Hematopoietic multipotent progenitor cell treated with erythropoietin and hydrocortisone succinate and interleukin-3 and kit ligand, for 8 days (in vitro differentiated cells): ENCODE measurements at places on chromosomes 4 and X.
A peak's percentile ranks its signal among the peaks of the same experiment; 100 is the strongest.

DNA sequence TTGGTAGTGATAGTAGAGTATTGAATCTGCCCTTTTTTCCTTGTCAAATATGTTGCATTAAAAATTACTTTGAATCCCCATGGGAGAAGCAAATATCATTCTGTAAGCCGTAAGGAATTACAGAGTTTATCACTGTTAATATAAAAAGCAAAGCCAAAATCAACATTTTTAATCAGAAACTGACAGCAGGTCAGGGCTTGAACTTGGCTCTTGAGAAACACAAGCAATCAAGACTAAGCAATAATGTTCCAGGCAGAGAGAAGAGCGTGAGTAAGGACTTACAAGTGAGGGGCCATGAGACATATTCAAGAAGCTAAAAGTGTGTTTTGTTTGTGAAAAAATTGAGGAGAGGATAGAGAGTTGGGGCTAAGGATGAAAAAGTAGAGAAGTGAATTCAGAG is 68.2 kb downstream of the ARHGAP6 start:
- no peak for DNase-seq

- no peak for DNase-seq
These were observed 4.4 kb upstream of the AFM start for GRCh38 chr4:73477176-73477575.

DNA sequence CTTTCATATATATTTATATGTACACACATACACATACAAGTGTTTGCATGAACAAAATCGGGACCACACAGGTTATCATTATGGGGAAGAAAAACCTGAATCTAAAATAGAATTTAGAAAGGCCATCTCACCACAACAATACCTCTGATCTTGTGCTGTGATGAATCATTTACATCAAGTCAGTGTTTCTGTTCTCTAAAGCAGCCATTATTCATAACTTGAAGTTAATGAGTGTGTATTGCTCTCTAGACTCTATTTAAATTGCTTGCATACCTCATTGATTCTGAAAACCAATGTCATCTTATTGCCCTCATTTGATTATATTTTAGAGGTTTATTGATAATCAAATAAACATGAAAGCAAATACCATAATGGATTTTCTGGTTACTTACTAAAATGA is 71.6 kb downstream of the FAM114A1 start:
- DNase-seq, result no peak

DNA sequence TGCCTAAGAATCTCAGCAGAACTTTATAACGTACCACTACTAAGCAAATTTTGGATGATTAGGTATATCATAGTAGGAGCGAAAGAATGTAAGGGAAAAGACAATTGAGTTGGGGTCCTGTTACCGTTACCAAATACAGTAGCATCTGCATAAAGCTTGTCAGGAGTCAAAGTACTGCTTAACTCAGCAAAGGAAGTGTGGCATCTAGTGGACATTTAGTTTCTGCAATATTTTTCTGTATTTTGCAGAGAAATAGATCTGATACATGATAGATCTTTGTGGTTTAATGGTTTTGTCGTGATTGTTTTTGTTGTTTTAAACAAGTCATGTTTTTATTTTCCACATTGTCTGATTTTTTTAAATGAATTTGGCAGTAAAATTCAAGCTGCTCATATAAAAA is 81.0 kb upstream of the SMARCAD1 start:
- no peak for DNase-seq

DNA sequence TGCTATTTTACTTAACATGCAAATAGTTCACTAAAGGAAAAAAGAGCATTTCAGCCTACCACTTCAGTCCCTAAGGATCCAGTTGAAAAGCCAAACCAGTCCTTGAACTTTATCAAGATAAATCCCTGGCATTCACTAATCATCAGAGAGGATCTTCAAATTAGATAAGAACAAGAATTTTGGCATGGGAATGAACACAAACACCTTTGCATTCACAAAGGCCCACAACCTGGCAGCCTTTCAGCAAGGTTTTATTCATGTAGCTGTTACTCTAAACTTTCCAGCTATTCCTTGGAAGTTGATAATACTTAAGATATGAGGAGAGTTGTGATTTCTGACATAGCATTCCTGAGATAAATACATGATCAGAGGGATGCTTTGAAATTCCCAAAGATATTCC is 193.4 kb downstream of the LRBA start:
- DNase-seq, result no peak

DNA sequence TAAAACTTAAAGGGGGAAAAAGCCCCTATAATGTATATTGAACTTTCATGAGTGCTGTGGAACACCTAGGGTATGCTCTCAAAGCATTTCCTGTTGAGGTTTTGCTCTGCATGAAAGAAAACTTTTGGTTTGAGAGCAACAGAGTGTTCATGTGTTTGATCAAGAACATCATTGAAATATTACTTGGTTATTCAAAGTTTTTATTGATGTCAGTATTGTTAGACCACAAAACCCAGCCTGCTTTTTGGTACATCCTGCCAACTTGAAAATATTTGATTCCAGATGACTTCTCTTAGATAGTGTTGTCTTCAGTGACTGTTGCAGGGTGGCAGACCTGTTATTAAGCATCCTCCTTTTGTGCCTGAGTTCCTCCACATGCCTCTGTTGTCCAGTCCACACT is 68.0 kb downstream of the N4BP2 start:
- DNase-seq, result no peak

DNA sequence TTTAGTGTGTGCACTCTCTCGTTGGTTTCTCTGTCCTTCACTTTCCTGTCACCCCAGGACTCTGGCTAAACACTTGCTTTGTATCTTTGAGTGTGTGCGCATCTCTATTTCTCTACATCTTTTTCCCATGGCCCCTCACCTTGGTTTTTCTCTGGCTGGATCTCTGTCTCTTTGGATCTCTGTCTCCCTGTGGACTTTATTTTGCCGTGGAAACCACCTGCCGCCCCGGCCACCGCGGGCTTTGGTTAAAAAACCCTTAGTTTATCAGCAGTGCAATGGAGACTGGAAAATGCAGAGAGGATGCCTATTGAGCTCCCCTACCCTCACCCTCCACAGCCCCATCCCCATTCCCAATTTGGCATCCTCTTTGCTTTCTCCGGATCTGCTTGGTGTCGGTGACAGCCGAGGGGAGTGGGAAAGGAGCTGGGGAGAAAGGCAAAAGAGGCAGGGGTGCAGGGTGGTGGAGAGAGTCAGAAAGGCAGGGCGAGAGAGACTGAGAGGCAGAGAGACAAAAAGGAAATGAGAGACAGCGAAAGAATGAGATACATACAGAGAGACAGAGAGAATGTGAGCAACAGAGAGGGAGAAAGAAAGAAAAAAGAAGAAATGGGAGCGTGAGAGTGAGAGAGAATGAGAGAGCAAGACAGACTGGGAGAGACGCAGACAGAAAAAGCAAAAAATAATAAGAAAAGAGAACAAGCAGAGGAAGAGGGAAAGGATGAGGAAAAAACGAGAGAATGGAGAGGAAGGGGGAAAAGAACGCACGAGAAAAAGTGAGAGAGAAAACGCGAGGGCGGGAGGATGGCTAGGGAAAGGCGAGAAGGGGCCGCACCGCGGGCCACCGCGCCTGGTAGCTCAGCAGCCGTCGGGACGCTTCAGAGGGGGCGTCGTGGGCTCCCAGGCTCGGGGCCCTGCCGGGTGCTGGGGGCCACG is 688 bp downstream of the GPR101 start:
- no peak for DNase-seq

DNA sequence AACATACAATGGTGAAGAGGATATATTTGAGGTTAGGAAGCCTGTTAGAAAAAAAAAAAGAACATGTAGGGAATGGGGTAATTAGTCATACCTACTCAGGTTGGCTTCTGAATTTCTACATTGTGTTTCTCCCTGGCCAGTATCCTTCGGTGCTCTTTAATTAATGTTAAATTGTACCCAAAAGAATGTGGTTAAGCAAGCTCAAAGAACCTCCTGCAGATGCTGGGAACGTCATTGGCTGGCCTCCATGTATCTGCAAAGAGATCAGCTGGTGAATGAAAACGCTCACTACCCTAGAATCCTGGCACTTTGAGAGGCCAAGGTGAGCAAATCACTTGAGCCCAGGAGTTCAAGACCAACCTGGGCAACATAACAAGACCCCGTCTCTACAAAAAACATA is 942.3 kb upstream of the PRKX start:
- no peak for DNase-seq

GRCh38 chr4:81807386-81807785 is 335.7 kb upstream of the RASGEF1B start:
- no peak for DNase-seq

DNA sequence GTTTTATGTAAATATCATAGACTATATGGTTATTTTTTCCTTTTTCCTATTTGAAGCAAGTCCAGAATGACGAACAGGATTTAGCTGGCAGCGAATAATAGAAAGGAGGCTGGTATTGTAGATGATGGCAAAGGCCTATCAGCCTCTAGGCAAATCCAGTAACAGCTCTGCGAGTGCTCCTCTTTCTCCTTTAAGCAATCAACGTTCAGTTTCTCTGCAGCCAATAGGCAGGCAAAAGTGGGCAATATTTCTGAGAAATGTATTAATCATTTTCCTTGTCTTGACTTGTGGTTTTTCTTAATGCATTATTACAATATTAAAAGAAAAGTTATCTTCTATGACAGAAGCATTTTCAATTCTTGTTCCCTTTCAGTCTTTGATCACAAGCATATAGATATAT is 183.3 kb downstream of the SH3KBP1 start:
- DNase-seq, result peak; percentile 68

GRCh38 chr4:141645611-141646340 is 9.4 kb downstream of the IL15 start:
- no peak for DNase-seq

GRCh38 chr4:75916091-75916661 is 13.9 kb upstream of the PPEF2 start:
- DNase-seq, result peak; percentile 48

DNA sequence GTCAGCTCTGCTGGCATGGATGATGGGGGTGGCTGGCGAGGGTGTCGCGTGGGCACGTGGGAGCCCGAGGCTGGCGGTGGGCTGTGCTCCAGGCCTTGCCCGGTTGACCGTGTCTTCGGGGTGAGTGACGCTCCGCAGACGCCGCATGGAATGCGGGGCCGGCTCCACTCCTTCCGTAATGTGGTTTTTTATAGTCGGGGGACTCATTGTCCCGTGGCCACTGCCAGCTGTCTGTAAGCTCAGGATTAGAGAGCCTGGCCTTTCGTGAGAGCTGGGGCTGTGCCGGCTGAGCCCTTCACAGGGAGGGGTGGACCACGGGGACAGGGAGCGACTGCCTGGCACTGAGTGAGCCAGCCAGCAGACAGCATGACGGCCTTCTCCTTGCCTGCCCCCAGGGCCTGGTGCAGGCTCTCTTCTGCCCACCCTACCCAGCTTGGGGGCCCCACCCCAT is 20.4 kb downstream of the DOK7 start:
- no peak for DNase-seq

DNA sequence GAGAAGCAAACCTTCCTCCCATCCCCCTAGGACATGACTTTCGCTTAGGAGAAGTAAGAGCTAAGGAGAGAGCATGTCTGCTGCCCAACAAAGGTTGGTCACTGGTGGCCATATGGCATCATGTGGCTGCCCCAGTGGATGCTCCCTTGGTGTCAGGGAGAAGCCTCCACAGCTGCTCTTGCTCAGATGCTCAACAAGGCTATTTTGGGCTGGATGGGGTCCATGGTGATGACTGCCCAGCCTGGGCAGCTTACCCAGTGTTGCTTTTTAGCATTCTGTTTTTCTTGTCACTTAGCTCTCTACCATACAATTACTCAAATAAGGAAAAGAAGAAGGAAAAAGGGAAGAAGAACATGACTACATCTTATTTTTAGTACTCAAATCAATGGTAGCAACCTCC is 48.9 kb upstream of the PPARGC1A start:
- DNase-seq, result no peak

- no peak for DNase-seq
These were observed 456 bp downstream of the SNX12 start for GRCh38 chrX:71067712-71068043.

DNA sequence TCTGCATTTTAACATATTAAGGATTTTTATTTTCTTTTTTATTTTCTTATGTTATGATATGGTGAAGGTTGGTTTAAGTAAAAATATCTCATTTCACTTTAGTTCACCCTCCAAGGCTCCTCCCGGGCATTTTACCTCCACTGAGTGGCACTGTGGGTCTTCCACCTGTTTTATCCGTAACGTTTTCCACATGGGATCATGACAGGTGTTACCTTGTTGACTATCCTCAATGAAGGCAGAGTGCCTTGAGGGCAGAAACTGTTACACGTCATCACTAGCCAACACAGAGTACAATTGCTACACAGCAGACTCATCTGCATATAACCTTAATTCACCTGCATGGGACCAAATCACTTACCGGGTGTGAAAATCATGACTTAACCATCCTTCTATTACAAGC is 105.8 kb downstream of the GEMIN8 start:
- no peak for DNase-seq

GRCh38 chr4:42654631-42655268 is 2.2 kb downstream of the ATP8A1 start:
- DNase-seq, result peak; percentile 51

DNA sequence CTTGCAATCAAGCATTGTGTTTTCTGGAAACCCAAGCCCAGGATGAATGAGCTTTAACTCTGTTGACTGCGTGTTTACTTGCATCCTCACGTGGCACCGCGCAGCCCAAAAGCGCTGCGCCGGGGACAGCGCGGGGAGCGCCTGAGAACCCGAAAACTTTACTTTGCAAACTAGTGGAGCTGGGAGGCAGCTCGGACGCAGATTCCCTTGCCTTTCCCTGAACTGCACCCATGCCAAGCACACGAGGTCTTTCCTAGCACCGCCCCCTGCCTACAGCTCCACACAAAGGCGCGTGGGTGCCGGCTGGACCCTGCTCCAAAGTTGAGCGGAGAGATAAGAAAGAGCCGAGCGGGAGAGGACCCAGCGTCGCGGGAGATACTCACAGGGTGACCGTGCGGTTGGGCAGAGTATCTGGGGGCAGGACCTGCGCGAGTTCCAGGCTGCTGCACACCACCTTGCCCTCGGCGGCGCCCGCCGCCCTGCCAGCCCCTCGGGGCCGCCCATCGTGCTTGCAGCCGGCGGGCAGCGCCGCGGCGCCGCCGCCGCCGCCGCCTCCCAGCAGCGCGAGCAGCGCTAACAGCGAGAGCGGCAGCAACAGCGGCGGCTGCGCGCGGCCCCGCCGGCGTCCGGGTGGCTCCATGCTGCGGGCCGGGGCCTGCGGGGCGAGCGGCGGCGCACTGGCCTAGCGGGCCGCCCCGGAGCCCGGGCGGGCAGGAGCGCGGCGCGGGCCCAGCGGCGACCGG is 550 bp downstream of the ADGRA3 start:
- peak; percentile 84 for DNase-seq

GRCh38 chr4:174154215-174154854 is 129.1 kb downstream of the FBXO8 start:
- DNase-seq, result no peak

- no peak for DNase-seq
These were observed 14.8 kb upstream of the MAMLD1 start for GRCh38 chrX:150348365-150348764.

GRCh38 chr4:36549252-36549651 is 267.8 kb downstream of the DTHD1 start:
- DNase-seq, result no peak

GRCh38 chr4:95027905-95028618 is 270.3 kb downstream of the BMPR1B start:
- DNase-seq, result no peak

DNA sequence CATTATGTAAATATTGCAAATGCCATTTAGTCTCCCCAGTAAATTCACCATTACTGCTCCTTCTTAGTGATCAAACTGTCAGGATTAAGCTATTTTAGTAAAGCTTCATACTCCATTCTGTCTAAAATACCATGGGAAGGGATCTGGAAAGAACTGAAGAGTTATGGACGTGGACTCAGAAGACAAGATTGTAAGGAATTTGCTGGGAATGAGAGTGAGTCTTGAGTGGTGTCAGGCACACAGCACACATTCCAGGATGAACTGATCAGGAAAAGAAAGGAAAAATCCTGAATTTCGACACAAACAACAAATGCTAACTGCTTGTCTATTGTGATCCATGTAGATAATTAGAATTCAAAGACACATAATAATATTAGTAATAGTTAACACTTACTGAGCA is 311.0 kb downstream of the CENPC start:
- no peak for DNase-seq
